NCI-H446 treated with DMSO at 0.1 percent for 48 hours (cell line): ENCODE measurements at places on chromosomes 6 and 20.

- DNase-seq, result no peak
These were observed 27.0 kb upstream of the AGPAT4 start for GRCh38 chr6:161300823-161301222.

DNA sequence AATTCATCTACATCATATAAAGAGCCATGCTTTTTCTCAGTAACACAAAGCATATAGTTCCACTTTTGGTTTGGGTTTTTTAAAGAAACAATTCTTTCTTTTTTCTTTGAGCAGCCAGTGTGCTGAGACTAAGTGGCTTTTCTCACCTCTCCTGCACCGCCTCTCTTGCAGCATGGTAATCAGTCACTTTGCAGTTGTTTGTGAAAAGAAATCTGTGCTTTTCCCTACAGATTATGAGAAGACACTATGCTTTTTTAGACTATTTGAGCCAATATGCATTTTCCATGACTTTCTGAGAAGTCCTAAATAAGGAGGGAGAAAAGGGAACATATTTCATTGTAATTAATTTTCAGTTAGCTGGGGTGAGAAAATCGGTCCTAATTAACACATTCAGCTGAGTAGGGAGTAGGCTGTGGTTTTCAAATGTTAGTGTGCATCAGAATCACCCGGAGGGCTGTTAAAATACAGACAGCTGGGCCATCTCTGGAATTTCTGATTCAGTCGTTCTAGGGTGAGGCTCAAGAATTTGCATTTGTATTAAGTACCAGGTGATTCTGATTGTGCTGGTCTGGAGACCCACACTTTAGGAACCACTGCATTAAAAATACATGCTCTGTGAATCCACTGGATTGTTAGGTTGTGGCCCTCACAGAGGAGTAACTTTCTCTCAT lies 155.2 kb downstream of the TINAG start:
- no peak for DNase-seq

DNA sequence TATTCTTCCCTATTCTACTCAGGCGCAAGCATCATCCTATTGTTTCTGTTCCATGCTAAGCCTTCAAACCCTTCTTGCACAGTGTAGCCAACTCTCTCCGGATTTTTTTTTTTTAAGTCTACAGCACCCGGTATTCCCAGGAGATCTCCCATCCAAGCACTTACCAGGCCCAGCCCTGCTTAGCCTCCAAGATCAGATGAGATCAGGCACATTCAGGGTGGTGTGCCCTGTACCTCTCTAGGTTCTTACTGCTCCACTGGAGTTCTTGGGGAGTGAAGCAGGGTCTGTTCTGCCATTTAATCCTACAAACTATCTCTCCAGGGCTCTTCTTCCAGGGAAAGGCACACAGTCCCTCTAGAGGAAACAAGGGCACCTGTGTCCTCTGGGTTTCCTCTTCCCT lies 14.9 kb upstream of the NUP153 start:
- no peak for DNase-seq

GRCh38 chr6:116118608-116119007 lies 7.3 kb downstream of the COL10A1 start:
- DNase-seq, result no peak

DNA sequence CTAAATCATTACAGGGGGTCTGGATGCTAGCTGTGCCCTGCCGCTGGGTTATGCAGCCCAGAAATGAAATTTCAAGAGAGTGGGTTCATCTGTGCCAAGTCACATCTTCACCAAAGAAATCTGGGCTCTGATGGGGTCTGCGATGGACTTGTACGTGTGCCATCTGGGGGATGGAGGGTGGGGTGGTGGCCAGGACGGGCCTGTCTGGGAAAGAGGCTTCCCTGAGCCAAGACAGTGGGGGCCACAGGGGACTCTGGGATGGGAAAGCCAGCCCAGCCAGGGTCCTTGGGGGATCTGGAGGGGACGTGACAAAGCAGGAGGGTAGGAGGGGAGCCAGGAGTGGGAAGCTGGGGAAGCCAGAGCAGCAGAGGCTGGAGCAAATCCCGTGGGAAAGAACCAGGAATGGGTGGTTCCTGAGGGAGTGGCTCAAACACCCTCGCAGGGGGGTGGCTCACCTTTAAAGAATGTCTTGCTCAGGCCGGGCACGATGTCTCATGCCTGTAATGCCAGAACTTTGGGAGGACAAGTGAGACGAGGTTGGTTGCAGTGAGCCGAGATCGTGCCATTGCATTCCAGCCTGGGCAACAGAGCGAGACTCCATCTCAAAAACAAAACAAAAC lies 36.3 kb upstream of the SULF2 start:
- no peak for DNase-seq
